ENCODE measurements at places on chromosomes 5 and 9. TPM values are rescaled to one million over a fixed set of nuclear protein-coding genes. Genes with fewer than 3 reads are reported as not detected.

Gene AQP7
- 0.35 TPM for total RNA-seq

- no peaks in the 10 kb centered on the region for H3K27me3 ChIP-seq
- peaks cover 26% of the 10 kb centered on the region for H3K4me1 ChIP-seq
- DNase-seq, result no peak
- no peak overlapping the region for H3K4me3 ChIP-seq
- H3K36me3 ChIP-seq, result peaks cover 8% of the 10 kb centered on the region
Measured at GRCh38 chr5:10243660-10244240, 5.9 kb downstream of the ATPSCKMT start.

DNA sequence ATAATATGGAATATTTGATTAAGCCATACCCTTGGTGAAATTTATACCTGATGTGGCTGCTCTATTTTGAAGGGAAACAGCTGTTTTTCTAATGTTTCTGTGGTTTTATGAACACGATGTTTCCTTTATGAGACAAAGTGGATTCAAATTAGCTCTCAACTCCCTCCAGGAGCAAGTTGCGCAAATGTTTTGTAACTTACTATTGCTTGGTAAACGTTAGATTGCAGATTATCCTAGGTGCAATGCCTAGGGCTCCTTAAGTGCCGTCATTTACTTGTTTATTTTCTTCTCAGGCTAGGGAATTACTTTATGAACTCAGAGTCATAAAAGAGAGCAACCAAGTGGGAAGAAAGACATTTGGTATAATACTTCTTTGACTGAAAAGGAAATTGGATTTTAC is 763.1 kb downstream of the TAF11L14 start:
- H3K4me1 ChIP-seq, result no peaks in the 10 kb centered on the region
- DNase-seq, result no peak
- H3K27me3 ChIP-seq, result no peaks in the 10 kb centered on the region
- no peak overlapping the region for H3K27ac ChIP-seq
- no peak overlapping the region for H3K4me3 ChIP-seq
- no peaks in the 10 kb centered on the region for H3K36me3 ChIP-seq

DNA sequence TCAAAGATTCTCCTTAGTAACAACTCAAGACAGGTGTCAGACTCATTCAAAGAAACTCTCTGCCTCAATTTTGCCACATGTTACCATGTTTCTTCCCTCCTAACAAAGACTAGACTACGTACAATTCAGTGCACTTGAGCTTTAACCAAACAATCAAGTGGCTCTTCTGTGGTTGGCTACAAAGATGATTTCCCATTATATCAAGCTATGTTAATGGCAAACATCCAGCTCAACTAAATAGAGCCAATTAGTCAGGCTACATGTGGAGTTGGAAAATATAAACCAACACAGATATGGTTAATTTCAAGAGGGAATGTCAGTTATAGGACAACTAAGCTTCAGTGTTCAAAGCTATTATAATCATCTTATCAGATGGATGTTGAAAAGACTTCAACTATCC is 29.2 kb upstream of the ADRA1B start:
- no peak for DNase-seq
- no peaks in the 10 kb centered on the region for H3K36me3 ChIP-seq
- H3K27ac ChIP-seq, result no peak overlapping the region

Measured in activated CD4-positive, alpha-beta T cell treated with anti-CD3 and anti-CD28 coated beads, Interleukin-2, amount 10 ng/mL, durations not matched to agents 7 days and 5 days (primary cell).